Stimulated activated CD8-positive, alpha-beta memory T cell treated with anti-CD3 and anti-CD28 coated beads, Interleukin-2, amount 100 ng/mL, for 1 hour (primary cell): ENCODE measurements at places on chromosomes 1 and 21.
A peak's percentile ranks its signal among the peaks of the same experiment; 100 is the strongest.

- DNase-seq: no peak
Observed at GRCh38 chr1:187691439-187691838, 862.7 kb downstream of the PLA2G4A start.

DNA sequence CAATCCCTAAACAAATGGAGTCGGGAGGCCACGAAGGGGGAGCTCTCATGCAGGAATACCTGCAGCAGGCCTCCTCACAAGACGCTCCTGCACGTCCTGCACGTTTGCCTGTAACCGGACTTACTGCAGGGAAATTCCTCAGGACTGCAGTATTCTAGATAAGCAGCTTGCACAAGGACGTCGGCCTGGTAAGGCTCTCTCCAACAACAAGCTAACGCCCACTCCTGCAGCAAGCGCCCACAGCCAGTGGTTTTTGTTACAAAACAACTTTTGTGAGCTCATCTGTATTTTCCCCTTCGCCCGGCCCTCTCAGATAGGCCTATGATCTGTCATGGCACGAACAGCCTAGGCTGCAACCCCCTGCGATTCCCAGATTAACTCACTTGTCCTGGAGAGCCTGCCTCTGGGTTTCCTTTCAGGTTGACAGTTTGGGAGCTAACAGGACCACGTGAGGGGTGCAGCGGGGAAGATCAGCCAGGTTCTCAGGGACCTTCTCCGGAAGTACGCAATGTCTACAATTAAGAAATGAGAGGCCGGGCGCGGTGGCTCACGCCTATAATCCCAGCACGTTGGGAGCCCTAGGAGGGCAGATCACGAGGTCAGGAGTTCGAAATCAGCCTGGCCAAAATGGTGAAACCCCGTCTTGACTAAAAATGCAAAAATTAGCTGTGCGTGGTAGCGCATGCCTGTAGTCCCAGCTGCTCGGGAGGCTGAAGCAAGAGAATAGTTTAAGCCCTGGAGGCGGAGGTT, 921 bp upstream of the MIB2 start:
- no peak for DNase-seq

GRCh38 chr1:61921435-61921834, 179.2 kb downstream of the PATJ start:
- DNase-seq: no peak

- no peak for DNase-seq
Observed at GRCh38 chr21:39132248-39132647, 51.0 kb downstream of the PSMG1 start.

DNA sequence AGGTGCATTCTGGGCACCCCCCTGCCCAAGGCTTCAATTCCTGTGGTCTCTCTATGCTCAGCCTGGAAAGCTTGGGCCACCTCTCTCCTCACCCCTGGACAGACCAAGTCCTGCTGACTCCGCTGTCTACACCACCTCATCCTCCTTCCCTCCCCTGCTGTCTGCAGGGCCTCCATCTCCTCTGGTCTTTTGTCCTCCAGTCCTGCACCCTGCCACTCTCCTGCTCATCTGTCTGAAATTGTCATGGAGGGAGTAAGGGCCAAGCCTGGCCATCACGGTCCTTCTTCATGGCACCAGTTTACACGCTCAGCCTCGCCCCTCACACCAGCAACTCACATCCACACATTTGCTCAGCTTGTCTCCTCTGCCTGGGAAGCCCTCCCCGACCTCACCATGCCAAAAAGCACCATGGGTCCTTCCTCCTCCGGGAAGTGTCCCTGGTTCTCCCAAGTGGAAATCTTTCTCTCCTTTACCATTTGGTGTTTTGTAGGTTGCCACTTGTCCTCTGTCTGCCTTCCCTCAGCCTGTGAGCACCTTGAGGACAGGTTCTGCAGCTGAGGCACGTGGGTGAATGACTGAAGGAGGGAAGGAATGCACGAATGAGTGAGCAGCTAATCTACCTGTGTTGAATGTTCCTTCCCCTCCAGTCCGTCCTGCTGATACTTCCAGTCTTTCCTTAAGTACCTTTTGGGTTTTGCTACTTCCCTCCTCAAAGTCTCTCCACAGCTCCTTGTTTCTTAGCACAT, 2.1 kb upstream of the SLC2A1 start:
- DNase-seq: no peak

- DNase-seq: no peak
Observed at GRCh38 chr1:231691618-231692259, 65.1 kb downstream of the DISC1 start.

- DNase-seq: peak; percentile 4
Observed at GRCh38 chr1:28115267-28115666, 26.9 kb upstream of the EYA3 start.

- no peak for DNase-seq
Observed at GRCh38 chr1:103461161-103462105, 64.1 kb upstream of the RNPC3 start.

DNA sequence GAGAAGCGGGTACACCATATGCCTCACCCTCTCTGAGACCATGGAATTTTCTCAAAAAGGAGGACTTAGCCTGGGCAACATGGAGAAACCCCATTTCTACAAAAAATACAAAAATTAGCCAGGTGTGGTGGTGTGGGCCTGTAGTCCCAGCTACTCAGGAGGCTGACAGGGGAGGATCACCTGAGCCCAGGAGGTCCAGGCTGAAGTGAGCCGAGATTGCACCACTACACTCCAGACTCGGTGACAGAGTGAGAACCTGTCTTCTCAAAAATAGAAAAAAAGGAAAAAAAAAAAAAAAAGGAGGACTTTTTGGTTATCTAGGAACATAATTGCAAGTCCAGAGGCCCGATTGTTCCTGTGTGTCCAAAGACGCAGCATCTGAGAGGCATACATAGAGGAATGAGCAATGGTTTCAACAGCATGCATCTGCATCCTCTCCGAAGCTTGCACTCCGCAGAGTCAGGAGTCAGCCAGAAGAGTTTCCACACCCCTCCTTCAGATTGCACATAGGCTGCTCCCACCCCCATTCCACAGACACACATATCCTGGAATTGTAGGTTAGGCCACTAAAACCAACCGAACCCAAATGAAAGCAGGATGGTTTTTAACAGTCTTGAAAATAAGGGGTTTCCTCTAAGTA, 2.5 kb upstream of the TBX15 start:
- no peak for DNase-seq

- DNase-seq: no peak
Observed at GRCh38 chr1:223261914-223262313, 102.1 kb downstream of the SUSD4 start.

GRCh38 chr1:7228252-7228961, 443.2 kb downstream of the CAMTA1 start:
- no peak for DNase-seq

- no peak for DNase-seq
Observed at GRCh38 chr1:82034812-82035211, 234.1 kb downstream of the ADGRL2 start.

DNA sequence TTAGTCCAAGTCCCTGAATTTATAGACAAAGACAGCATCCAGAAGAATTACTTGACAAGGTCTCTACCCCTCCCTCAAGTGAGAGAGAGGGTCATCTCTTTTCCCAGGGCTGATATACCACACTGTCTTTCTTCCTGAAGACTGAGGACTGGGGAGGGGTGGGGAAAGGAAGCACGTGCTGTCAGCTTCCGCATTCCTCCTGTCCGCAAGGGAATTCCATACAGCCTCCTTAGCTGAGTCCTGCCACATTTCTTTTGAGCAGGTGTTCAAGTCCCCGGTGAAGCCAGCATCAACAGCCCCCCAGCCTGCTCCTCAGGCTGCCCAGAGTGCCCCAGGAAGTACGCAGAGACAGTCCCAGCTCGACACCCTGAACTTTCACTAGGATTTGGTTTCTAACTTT, 34.2 kb downstream of the PCAT6 start:
- no peak for DNase-seq

- DNase-seq: no peak
Observed at GRCh38 chr1:202067188-202067974, 55.3 kb upstream of the GPR37L1 start.

DNA sequence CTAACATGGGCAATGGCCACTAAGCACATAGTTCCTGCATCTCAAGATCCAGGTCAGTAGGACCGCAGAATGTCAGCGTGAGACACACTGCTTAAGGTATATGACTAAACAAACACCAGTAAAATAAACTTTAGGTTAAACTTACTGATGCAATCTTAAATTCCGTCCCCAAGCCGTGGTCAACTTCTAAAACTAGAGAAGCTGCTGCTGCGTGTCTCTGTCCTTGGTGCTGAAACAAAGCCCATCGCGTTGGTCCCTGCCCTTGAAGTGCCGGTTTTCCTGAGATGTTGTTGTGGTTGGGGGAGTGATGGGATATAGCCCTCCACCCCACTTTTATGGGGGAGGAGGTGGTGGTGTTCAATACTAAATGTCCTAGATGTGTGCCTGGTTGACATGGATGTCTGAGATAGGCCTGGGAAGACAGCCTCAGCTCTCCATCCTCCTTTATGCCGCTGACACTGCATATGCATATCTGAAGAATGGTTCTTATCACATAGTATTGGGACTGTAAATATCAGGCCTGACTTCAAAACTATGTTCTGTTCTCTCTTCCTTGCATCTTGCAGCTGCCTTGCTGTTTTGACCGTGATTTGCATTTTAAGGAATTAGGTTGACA, 72.0 kb upstream of the KCNA3 start:
- DNase-seq: peak; percentile 7

DNA sequence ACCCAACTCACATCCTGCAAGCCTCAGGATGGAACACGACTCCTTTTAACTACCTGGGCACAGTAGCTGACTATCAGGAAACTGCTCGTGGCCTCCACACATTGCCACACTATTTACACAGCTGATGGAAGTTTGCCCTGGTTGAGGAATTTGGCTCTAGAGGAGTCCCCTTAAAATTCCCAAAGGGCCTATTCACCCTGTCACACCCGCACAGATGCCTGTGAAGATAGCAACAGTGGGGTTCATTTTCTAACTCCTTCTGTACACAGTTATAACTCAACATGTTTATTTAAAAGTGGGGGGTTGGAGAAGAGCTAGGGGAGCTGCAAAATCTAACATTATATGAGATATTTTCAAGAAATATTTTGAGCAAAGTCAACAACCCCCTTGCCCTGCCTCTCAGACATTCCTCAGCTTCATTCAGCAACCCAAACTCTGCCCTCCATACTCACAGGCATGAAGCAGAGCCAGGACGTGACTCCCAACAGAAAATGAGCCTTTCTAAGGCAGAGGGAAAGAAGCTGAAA, 35.8 kb upstream of the CCN1 start:
- no peak for DNase-seq

DNA sequence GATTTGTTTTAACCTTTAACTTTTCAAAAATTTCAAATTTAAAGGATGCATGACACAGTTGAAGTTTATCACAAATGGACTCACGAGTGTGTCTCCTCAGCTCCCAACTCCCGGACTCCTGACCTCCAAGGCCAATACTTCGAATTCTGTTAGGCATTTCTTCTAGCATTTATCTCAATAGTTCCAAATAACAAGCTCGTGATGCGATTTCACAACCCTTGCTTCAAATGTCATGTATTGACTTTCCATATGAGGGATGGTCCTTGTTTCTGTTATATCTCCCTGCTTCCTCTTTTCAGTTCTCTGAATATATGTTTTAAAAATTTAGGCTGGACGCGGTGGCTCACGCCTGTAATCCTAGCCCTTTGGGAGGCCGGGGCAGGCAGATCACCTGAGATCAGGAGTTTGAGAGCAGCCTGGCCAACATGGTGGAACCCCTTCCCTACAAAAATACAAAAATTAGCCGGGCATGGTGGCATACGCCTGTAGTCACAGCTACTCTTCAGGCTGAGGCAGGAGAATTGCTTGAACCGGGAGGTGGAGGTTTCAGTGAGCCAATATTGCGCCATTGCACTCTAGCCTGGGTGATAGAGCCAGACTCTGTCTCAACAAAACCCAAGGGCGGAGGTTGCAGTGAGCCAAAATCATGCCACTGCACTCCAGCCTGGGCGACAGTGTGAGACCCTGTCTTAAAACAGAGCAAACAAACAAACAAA, 52.0 kb upstream of the TINAGL1 start:
- no peak for DNase-seq

DNA sequence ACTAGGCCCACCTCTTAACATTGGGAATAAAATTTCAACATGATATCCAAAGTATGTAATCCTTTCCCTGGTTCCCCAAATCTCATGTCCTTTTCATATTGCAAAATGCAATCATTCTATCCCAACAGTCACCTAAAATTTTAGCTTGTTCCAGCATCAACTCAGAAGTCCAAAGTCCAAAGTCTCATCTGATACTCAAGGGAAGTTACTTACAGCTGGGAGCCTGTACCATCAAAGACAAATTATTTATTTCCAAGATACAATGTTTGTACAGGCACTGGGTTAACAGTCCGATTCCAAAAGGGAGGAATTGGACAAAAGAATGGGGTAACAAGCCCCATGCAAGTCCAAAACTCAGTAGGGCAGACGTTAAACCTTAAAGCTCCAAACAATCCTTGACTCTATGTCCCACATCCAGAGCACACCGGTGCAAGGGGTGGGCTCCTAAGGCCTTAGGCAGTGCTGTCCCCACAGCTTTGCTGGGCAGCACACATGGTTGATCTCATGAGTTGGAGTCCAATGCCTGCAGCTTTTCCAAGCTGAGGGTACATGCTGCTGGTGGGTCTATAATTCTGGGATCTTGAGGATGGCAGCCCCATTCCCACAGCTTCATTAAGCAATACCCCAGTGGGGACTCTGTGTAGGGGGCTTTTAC, 78.8 kb downstream of the DDAH1 start:
- DNase-seq: no peak

- no peak for DNase-seq
Observed at GRCh38 chr1:106836708-106837107, 219.8 kb upstream of the PRMT6 start.

DNA sequence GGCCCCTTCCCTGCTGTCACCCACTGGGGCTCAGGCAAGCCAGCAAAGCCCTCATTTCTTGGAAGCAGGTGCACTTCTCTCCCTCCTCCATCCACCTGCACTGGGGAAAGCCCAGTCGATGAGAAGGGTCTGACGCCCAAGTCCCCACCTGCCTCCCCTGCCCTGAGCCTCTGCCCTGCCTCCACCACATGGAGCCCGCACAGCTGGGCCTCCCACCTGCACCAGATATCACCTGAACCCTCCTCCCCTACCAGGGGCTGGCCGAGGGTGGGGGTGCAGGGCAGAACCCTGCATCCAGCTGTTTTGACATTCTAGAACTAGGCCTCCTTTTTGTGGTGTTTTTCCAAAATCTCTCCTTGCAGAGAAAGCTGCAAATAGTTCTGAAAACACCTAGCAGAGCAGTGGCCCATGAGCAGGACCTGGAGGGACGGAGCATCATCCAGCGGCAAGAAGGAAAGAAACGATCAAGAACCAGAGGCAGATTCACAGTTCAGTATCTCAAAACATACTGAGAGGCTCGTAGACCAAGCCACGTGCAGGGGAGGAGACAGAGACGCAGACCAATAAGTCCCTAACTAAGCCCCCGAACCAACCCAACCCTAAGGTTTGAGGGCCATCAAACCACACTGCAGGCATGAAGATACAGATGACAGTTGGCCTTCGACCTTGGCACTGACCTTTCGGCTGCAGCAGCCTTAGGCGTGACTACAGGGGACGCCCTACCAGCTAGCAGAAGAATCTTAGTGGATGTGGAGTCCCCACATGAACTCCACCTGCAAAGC, 16.7 kb downstream of the CHD5 start:
- no peak for DNase-seq
